ENCODE measurements at places on chromosomes 11 and 22. TPM values are rescaled to one million over a fixed set of nuclear protein-coding genes. Genes with fewer than 3 reads are reported as not detected.

DNA sequence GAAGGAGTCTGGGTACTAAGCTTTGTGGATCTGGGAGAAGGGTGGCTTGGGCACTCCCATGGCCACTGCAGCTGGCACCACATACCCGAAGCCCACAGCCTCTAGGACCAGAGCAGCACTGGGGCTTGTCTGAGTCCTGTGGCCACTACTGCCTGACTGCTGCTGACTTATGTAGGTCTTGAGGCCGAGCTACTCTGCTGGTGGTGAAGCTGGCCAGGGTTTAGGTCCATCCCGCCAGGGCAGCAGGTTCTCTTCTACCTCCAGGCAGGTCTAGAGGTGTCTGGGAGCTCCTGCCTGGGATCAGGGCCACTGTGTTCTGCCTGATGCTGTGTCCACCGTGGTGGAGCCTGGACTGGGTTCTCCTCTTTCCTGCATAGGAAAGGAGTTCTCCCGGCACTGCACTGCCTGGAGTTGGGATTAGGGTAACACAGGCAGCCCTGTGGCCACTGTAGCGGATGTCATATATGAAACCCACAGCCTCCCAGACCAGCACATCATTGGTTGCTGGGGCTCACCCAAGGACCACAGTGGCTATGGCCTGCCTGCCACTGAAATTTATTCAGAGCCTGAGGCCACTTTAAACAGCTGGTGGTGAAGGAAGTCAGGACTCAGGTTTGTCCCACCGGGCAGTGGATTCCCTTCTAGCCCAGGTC is 109.8 kb upstream of the SERPIND1 start:
- DNase-seq: peak; percentile 31

DNA sequence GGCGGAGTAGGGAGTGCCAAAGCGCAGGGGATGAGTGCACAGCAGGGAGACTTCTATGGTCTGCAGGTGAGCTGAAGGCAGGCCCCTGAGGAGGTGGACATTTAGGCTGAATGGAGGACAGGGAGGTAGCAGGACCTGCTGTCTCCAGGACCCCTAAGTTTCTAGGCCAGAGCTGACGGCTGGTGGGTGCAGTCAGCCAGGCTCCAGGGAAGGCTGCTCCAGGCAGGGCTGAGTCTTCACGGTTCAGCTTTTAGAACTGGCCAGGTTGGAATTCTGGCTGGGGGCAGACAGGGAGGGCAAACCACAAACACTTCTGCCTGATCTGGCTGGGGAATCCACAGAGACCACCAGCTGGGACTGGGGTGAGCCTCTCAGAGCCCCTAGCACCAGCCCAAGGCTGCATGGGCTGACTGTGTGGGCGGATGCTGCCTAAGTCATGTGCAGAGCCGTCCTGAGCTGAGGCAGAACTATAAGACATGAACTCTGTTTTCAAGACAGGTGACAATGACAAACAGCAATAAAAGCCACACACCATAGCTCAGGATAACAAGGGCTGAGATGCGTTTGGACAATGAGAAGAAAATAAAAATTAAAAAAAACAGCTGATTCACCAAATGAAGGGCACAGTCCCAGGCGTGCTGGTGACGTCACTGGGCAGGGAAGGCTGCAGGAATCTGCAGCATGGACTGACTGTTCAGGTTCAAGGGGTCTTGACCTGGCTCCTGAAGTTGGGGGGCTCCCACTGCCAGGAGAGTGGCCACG is 10.4 kb upstream of the MALAT1 start:
- no peak for DNase-seq

DNA sequence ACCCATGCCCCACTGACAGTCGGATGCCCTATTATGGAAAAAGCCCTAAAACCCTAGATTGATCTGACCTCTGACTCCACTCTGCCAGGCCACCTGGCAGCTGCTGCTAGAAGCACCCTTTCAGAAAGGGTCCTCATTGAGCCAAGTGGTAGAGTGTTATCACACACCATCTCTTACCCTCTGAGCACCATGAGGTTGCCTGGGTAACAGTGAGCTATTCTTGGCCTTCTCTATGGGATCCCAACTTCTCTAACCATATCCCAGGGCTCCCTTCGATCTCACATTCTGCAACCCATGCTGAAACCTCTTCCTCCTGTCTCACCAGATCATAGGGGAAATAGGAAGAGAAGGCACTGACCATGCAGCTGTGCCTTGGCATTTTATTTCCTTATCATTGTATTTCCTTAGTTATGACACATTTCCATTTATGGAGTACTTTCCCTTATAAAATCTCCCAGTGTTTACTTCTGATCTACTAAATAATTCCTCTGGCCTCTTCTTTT is 52.7 kb downstream of the MPPED2 start:
- DNase-seq: no peak

DNA sequence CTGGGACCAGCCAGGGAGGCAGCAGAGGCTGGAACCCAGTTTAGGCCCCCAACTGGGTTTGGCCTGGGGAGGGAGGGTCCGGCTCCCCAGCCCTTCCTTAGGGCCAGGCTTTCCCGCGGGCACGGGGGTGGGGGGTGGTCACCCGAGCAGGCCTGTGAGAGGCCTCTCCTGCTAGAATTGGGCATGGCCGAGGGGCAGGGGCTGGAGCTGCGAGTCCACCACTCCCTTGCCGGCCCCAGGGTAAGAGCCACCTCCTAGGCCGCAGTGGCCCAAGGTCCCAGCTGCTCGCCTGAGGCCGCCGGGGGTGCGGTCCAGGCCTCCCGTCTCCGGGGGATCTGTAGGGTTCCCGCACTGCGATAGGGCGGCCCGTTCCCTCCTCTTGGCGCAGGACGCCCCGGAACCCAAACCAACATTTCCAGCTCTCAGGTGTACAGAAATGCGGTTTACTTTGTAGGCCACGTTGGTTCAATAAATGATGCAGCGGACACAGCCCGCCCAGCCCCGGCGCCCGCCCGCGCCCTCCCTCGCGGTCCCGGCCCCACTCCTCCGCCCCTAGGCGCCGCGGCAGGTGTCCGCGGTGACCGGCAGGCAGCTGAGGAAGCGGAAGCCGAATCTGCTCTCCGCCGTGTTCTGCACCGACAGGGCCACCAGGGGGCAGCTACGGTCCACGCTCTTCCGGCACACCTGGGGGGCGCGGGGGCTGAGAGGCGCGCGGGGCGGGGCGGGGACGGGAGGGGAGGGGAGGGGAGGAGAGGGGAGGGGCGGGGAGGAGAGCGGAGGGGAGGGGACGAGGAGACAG is 5.9 kb downstream of the LMNTD2 start:
- DNase-seq: peak; percentile 93

DNA sequence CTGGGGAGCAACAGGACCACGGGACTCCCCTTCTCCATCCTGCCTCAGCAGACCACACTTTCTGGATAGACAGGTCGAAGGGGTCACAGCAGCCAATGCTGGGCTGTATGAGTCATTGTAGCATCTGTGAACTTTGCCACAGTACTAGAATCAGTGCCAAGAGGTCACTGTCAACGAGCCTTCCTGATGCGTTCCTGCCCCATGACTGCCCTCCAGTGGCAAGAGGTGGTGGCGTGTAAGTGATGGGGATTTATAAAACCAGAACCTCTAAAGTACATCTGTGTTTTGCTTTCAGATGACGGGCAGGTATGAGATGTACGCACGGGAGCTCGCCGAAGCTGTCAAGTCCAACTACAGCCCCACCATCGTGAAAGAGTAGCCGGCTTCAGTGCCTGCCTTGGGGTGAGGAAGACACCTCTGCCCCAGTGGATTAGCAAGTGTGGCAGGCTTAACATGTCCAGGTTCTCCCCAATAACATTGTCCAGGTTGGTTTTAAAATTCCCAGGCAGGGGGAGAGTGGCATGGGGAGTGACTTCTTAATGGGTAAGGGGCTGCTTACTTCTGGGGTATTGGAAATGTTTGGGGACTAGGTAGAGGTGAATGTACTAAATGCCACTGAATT is 29.4 kb downstream of the GUCD1 start:
- DNase-seq: peak; percentile 95

- no peak for DNase-seq
Measured at GRCh38 chr22:47121791-47122190, 359.3 kb downstream of the TBC1D22A start.

- no peak for DNase-seq
Measured at GRCh38 chr11:24086921-24087320, 409.9 kb upstream of the LUZP2 start.

GRCh38 chr11:12499071-12499470 is 121.7 kb downstream of the PARVA start:
- DNase-seq: no peak

DNA sequence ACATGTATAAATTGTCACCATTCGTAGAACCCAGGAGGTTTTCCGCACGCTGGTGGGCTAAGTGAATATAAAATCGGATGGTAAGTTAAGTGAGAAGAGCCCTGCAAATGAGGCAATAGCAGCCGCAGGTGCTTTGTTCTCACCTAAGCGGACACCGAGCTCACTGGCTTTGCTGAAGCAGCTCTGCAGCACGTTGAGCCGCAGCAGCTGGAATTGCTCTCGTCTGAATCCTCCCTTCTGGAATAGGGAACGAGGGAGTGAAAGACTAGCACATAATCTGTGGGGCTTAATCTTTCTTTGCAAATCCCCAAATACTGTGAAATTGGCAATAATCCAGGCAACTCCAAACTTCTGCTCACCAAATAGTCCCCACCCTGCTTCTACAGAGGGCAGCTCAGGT is 488.1 kb downstream of the NTM start:
- no peak for DNase-seq

- peak; percentile 72 for DNase-seq
Measured at GRCh38 chr11:120778685-120779490, 245.0 kb upstream of the TBCEL start.

DNA sequence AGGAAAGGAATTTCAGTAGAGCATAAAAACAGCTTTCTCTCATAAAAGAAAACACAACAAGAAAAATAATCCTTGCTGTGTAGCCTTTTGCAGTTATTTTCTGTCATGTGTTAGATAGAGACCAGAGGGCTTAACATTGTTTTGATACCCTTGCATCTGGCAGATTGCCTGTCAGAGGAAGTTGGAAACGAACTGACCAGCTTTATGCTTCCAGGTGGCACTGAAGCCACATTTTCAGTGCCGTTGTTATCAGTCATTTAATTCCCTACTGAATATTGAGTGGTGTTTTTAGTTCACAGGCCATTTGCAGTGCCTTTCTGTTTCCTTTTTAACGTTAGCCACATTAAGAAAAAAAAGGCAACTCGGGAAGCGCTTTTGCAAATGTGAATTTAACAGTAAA is 21.5 kb upstream of the RAG2 start:
- no peak for DNase-seq

DNA sequence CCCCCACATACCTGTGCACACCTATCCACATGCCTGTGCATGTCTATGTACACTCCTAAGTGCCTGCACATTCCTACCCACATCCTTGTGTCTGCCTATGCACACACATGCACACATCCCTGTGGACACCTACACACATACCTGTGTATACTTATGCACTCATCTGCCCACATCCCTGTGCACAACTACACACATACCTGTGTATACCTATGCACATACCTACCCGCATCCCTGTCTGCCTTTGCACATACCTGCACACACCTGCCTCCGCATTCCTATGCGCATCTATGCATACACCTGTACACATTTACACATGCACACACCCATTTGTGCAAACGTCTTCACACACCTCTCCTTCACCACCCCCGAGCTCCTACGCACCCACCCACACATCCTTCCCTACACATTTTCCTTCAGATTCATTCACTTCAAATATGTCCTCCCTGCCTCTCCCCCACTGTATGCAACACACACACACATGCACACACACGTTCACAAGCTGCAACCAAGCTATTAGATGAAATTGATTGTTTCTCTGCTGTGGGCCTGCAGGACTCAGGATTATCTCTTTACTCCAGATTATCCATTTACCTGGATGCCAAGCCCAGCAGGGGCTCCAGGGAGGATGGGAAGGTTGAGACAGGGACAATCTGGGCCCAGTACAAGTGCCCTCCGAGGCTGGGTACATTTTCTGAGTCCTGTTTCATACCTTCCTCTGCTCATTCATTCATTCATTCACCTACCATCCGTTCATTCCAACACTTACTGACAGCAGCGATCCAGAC is 53.2 kb downstream of the TSPAN18 start:
- peak; percentile 75 for DNase-seq

DNA sequence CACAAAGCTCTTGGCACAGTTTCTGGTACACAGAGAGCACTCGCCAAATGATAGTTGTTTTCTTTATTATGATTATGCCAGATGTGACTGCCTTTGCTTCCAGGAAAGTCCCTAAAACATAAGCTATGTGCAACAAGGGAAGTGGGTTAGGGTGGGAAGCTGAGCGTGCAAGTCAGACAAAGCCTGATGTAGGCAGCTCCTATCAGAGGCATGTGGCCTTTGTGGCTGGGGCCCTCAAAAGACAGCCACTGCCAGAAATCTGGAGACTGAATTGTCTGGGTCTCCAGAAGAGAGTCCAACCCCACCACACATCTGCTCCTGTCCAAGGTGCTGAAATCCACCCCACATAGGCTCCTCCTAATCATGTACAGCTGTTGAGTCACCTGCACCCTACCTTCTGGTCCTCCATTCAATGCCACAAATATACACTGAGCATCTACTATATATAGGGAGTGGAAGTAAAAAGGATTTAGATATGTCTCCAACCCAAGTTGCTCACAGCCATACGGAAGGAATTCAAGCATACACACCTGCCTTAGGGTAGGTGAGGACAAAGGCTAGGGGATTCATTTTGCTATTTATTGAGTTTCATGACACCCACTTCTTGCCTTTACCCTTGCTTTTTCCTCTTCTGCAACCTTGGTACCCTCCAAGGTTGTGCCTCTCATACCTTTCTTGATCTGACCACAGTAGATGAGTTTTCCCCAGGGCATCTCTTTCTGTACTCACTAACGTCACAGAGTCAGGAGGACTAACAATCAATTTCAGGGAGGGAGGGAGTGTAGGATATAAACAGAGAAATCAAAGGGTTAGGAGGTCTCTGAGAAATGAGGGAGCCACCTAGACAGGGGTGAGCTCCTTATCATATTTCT is 12.4 kb downstream of the SEC14L3 start:
- DNase-seq: peak; percentile 82

- DNase-seq: no peak
Measured at GRCh38 chr11:11641581-11641980, 19.8 kb upstream of the GALNT18 start.

DNA sequence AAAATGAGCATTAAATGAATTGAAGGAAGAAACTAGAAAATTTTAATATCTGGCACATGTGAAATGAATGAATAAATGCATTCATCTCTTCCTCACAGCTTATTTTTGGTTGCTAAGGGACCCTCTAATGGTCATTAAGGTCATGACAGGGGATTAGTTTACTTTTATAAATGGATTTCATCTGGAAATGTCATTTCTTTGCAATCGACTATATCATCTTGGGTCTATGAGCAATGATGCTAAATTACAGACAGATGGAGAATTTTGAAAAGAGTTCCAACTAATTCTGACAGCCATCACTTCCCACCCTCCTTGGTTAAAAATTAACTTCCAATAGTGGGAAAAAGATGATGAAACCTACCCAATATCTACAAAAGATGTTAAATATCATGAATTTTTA is 98.0 kb downstream of the KIF18A start:
- no peak for DNase-seq

Gene PDE2A
- total RNA-seq: 1.9 TPM

Gene PGGHG
- 186 TPM for total RNA-seq

Gene UBQLNL
- 0.26 TPM for total RNA-seq

Gene GP1BB
- 1.4 TPM for total RNA-seq

Gene CELSR1
- 27.6 TPM for total RNA-seq
